ENCODE measurements at places on chromosomes 7 and 10. TPM values are rescaled to one million over a fixed set of nuclear protein-coding genes. Genes with fewer than 3 reads are reported as not detected.

GRCh38 chr7:90618876-90619275, 22.8 kb downstream of the CDK14 start:
- DNase-seq = no peak

DNA sequence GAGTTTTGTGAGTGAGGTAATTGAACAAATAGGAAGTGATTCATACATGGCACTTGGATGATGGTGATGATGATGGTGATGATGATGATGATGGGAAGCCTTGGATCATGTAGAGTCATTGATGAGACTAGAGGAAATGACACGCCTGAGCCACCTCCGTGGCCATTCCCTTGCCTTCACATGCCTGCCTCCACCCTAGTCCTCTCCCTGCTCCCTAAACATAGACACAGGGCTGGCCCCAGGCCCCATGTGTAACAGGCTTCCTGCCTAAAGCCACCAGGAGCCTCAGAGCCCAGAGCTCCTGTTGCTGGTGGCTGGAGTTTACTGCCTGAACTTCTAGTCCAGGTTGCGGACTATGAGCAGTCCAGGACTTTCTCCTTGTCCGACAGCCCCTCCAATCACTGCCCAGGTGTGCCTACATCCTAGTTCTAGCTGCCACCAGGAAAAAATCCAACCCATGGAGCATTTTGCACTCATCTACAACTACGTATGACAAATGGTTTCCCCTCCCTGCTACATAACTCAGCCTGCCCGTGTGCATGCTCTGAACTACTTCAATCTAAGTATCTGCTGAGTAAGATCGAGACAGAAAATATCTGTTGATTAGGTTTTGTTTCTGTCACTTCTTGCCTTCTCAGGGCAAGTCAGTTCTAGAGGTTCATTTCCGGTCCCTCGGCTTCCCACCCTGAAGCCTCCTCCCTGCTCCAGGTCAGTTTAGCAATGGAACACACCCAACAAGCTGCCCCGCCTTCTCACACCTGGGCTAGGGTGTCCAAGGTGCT, 35.5 kb upstream of the KDM7A start:
- DNase-seq = no peak

GRCh38 chr10:129586898-129587443, 119.9 kb downstream of the MGMT start:
- no peak for DNase-seq

CALHM3 gene
- total RNA-seq = not detected

GRCh38 chr10:132554991-132555647, 17.5 kb downstream of the INPP5A start:
- DNase-seq = peak; percentile 71

DNA sequence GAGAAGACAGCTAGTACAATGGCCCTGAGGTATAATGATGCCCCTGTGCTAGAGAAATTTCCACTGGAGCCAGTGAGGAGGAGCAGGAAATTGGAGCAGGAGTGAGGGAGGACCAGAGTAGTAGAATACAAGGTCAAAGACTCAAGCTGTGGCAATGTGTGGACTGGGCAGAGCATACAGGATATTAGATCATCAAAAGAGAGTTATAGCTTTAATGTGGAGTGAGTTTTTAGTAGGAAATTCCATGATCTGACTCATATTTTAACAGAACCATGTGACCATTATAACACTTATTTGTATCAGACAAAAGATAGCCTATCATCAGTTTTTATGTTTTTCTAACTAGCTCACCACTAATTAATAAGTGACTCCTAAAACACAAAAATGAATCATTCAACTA, 154.1 kb downstream of the DGKB start:
- DNase-seq = no peak

- DNase-seq = peak; percentile 84
These were observed 16.6 kb downstream of the BAG3 start for GRCh38 chr10:119667562-119668328.

- no peak for DNase-seq
These were observed 14.6 kb downstream of the ITGB1 start for GRCh38 chr10:32943395-32943794.

- no peak for DNase-seq
These were observed 247.3 kb upstream of the PITRM1 start for GRCh38 chr10:3419719-3420495.

DNA sequence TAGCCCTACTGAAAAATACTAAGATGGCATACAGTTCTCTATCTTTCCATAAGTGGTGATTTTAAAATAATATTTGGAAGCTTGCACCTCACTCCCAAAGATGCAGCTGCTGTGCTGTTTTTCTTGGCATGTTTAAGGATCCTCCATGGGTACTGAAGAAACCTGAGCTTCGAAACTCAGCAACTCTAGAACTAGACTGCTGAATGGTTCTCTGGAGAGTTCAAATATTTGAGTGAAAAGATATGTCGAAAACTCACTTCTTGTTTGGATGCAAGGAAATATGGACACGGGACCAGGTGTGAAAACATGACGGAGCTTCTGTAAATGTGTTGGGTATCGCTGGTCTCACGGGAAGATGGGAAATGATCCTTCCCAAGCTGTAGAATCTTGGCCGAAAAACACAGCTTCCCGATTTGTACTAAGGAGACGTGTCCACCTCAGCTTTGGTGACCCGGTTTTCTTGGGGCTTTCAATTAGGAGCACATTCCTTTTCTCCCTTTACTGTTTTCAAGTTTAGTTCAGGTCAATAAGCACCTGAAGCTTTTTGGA, 543.8 kb upstream of the NRP1 start:
- DNase-seq = no peak

DNA sequence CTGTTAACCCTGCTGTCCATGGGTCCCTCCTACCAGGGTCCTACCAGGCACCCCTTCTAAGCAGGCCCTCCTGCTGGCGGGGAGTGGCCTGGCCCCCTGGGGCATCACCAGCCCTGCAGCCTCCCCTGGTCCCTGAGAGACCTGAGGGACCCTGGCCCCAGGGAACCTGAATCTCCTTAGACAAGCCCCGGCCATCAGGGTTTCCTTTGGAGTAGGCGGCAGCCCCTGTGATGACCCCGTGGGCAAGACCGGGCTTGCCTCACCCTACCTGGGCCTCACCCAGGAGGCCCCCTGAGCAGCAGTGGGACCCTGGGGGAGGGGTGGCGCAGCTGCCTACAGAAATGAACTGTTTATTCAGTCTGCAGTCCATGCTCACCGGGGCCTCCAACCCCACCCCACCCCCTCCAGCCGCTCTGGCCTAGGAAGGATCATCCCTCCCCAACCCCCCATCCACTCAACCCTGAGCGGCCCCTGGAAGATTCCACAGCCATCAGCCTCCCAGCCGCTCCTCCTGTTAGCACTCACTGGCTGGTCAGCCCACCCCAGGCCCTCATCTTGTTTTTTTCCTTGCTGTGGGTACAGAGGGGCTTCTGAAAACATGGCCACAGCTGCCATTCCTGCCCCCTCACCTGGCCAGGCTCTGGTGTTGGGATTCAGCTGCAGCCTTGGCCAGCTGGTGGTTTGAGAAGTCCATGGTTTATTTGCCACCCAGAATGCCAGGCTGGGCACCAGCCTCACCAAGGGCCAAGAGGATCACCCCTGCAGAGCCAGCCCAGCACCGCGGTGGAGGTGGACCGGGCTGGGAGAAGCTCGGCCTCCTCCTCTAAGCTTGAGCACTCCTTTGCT, 34.8 kb upstream of the CHST15 start:
- no peak for DNase-seq

GRCh38 chr7:76356823-76357222, 2.0 kb downstream of the YWHAG start:
- no peak for DNase-seq

DNA sequence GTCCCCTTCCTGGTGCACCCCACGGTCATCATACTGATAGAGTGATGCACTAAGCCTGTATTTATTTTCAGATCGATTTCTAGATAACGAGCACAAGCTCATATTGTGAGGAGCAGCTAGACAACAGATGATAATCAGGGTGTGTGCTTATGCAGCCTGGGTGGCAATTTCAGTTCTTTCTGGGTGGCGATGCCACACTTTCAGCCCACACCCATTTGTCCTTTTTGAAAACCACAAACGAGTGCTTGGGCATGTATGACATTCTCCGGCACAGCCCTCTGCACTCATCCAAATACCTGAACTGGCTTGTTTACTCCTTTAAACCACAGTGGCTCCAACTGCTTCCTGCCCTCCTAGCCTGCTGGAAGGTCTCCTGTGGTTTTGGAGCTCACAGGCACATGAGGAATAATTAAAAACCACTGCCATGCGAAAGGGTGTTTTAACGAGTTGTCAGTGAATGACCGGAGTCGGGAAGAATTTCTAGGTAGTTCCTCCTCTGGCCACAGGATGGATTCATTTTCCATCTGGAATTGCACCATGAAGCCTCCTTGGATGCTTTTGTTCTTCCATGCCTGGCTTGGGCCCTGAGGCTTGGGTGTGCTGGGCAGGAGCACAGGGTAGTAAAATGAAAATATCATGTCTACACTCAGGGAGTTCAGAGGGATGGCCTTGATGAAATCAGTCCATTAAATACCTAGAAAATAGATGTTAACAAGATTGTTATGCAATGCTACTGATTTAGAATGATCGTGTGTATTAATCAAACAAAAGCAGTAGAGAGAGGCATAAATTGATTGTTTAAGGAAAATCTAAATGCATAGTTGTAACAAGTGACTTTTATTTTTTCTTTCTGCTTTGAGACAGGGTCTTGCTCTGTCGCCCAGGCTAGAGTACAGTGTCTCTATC, 52.4 kb upstream of the ITGB1 start:
- no peak for DNase-seq

- DNase-seq = no peak
These were observed 5.1 kb downstream of the STAM start for GRCh38 chr10:17649052-17649451.

DNA sequence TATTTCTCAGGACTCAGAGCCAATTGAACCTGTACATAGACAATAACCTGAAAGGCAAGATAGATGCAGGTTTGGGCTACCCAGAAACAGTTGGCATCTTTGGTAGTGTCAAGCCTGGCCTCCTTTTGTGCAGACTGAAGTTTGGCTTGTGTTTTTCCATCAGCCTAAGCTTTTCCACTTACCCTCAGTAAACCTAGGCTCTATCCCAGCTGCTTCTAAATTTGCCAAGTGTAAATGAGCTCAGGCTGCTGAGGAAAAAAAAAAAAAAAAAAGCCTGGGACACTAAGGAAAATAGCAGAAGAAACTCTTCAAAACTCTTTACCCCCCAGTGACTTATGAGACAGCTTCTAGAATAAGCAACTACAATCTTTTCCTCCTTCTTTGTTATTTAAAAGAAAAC, 316.3 kb upstream of the SORCS1 start:
- DNase-seq = no peak

GRCh38 chr7:34107276-34107675, 201.9 kb downstream of the BMPER start:
- no peak for DNase-seq

DNA sequence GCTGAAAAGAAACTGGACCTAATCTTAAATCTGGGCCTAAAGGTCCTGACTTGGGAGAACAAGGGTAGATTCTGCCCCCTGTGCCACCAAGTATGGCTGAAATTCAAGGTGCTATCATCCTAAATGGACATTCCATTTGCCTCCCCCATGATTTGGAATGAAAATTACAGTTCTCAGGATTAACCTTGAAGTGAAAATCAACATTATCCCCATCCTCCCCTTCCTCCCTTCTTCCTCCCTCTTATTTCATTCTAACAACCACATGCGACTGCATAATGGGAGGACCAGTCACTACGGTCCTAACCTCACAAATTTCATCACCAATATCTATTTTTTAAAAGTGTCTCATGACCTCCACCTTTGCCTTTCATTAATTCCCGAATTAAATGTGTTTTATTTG, 62.1 kb downstream of the SEMA3C start:
- no peak for DNase-seq

GRCh38 chr10:95793401-95794045, 37.6 kb downstream of the ENTPD1 start:
- DNase-seq = no peak

- no peak for DNase-seq
These were observed 24.6 kb downstream of the BRI3 start for GRCh38 chr7:98305951-98306535.

DNA sequence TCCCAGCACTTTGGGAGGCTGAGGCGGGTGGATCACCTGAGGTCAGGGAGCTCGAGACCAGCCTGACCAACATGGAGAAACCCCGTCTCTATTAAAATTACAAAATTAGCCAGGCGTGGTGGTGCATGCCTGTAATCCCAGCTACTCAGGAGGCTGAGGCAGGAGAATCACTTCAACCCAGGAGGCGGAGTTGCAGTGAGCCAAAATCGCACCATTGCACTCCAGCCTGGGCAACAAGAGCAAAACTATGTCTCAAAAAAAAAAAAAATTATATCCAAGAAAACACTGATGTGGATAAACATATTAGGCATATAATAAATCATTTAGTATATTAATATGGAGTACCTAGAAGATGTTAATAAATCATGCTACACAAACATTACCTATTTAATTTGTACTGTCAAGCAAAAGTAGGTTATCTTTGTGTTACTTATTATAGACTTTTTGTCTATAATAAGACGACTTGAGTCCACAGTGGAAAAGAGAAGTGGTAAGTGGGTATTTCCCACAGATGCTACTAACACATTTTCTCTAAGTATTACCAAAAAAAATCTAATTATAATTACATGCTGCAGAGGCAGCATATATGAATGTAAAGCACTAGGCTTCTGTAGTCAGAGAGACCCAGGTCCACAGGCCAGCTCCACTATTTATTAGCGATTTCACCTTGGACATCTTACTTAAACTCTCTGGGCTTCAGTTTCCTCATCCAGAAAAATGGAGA, 34.5 kb downstream of the DNMBP start:
- no peak for DNase-seq

EN2 gene
- total RNA-seq = 0.15 TPM

C7orf33 gene
- total RNA-seq = not detected

DNA sequence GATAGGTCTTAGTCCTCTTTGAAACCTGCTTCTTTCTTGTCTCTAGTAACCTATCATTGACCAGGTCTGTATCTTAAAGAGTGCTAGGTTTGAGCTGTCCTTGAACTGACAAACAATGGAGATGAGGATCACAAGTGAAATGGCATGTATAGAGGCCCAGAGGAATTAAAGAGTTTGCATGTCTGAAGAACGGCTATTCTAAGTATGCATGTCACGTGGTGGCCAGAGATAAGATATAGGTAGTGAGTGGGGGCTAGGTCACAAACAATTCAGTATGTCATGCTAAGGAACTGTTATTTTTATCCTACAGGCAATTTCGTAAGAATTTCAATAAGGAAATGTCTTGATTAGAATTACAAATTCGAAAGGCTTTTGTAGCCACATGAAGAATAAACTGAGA, 95.3 kb downstream of the SUGCT start:
- DNase-seq = no peak

CALD1 gene
- 181 TPM for total RNA-seq

- no peak for DNase-seq
These were observed 52.0 kb downstream of the TCERG1L start for GRCh38 chr10:131259535-131259934.

CAV2 gene
- 167 TPM for total RNA-seq

- DNase-seq = no peak
These were observed 358.8 kb downstream of the CALN1 start for GRCh38 chr7:72053292-72053691.

SMKR1 gene
- not detected for total RNA-seq

GRCh38 chr10:35398355-35398754, 62.0 kb downstream of the CCNY start:
- DNase-seq = no peak

All from left cardiac atrium (tissue), 4 donors.